ENCODE measurements at places on chromosomes 11 and 22.

GRCh38 chr11:78379039-78379670 is 38.5 kb downstream of the GAB2 start:
- no peak for DNase-seq

- DNase-seq, result no peak
These were observed 17.6 kb upstream of the SEPTIN5 start for GRCh38 chr22:19696504-19697276.

DNA sequence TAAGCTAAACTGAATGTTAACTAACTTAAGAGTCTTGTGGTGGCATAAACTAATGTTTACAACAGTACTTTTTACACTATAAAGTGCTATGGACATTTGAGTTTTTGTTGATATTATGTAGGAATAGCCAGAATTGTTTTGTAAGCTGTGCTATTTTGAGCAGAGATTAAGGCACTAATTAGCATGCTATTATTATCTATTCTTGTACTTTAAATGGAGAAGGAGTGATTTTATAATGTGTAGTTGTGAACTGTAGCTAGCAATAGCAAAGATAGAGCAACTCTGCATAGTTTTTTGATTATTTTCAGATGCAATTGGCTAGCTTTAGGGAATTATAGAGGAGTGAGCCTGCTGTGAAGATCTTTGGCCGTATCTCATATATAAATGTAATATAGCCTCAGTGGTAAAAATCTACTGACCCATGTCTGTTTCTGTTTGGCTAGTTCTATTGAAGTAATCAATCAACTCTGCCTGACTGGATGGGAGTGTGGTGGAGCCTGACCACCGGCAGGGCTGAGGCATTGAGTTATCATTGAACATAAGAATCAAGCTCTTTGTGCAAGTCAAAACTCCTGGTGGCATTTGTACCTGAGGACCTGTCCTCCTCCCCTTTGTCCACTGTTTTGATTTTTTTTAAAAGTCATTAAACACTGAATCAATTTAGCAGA is 34.3 kb downstream of the NCAM1 start:
- DNase-seq, result no peak

- DNase-seq, result no peak
These were observed 304.4 kb downstream of the AASDHPPT start for GRCh38 chr11:106381895-106382294.

DNA sequence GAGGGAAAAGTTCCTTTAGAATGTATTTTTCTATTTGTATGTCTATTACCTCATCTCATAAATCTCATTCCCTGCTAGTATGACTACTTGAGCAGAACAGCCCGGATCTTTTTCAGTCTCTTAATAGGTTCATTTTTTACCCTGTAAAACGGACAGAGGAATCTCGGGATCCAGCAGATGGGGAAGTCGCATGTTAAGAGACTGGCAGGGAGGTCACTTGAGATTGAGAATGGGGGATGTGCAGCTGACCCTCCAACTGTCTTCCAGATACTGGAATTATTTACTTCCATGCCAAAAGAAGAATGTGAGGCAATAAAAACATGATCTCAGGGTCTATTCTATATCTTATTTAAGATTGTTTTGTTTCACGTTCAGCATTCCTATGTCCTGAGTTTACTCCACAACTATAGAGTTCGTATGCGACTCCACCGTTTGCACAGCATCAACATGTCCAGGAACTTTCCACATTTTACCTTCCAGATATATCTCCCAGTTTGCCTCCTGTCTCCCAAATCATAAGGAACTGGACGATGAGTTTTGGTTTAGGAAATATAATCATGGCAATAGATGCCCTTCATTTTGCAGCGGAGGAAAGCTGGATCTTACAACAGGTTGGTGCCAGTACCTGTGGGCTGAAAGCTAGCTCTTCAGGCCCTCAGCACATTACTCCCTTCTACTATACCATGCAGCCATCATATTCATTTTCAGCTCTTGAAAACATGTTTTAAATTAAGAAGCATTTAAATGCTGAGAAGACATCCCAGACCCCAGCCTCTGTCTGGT is 181.5 kb downstream of the MAML2 start:
- DNase-seq, result no peak

DNA sequence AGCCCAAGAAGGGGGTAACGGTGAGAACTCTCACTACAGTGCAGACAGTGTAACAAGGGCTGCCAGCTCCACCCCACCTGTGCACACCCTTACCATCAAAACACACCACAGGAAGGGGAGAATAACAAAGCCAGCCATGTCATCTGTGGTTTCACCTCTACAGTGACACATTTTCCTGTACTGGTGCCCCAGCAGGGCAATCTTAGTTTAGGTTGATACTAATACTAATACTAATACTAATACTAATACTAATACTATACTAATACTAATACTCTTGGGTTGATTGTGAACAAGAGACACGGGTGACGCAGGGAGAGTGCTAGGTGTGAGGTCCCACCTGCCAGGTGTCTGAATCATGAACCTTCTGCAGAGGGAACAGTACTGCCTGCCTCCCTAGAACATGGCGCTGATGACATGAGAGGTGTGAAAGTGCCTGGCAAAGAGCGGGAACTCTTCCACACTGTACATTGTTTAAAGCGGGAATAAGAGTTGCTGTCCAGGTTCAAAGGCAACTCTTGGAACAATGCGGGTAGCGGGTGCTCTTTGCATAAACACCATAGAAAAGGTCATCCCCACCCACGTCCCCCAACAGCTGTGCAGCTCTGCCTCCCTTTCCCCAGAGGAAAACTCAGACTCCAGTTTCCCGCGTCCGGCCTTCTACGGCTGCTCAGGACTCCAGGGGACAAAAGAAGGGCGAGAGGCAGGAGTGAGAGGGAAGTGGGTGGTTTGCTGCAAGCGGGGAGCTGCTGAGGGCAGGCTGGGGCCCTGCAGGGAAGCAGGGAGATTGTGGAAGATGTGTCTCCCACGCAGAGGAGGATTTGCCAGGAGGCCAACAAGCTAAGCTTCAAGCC is 25.0 kb upstream of the TMPRSS4 start:
- DNase-seq, result no peak

DNA sequence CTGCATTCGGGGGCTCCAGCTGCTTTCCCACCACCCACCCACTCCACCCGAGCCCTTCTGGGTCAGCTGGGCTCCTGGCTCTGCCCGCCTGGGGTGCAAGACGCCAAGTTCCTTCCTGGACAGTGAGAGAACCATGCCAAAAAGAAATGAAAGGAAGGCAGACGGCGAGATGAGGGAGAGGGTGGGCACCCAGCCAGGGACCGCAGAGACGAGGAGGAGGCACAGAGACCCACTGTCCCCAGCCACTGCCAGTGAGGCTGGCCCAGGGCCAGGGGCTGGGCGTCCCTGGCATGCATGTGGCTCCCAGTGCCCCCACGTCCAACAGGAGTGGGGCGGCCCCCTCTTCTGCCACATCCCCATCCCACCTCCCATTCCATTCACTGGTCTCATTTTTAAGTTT is 10.8 kb upstream of the CD81 start:
- no peak for DNase-seq

DNA sequence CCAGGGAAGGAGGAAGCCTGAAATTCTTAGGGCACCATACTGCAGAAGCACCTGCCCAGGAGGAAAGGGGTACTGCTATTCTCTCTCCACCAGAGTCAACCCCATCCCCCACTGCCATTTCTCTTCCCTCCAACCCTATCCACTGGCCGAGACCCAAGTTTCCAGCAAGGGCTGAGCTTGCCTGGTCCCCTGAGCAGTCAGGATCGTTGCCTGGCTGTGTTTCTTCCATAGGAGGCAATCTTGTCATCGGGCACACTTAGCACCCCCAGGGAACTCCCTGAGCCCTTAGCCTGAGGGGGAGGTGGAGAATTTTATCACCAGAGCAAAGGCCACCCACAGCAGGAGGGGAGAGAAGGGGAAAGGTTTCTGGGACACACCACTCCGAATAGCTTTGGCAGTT is 115.8 kb upstream of the NECTIN1 start:
- no peak for DNase-seq

DNA sequence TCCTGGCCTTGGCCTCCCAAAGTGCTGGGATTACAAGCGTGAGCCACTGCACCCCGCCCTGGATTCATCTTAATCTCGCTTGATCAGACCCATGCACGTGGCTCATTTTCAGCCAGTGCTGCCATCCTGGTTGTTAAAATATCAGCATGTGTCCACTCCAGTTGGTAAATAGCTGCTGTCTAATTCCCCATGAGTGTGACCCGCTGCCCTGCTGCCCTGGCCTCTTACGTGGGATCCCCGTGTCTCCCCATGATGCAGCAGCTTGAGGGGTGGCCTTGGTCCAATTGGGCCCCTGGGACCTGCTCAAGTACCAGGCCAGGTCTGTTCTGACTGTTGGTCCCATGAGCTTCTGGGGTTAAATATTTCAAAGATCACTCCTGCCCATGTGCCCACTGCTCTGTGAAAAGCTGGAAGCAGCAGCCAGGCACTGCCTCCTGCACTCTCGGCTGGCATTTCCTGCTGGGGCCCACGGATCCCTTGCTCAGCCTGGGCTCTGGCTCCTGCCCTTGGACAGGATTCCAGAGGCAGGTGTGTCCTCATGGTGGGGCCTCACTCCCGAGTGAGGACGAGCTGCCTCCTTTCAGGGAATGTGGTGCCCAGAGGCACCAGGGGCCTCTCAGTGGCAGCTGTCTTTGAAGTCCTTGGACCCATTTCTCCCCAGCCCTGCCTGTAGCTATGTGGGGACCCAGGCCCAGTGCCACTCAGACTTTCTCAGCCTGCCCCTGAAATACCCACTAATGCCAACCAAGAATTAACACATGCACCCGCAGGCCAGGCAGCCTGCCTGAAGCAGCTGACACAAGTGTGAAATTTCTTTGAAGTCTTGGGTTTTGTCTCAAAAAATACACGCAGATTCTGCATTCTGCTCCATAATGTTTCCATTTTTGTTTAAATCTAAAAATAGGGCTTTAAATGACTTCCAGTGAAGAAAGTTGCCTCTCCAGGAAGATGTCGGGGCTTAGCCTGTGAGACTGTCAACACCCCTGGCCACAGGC is 38.1 kb upstream of the PRDM11 start:
- no peak for DNase-seq
